ENCODE measurements at places on chromosomes 5 and 9.

- DNase-seq, result no peak
Measured at GRCh38 chr9:127015921-127016512, 101.4 kb downstream of the RALGPS1 start.

DNA sequence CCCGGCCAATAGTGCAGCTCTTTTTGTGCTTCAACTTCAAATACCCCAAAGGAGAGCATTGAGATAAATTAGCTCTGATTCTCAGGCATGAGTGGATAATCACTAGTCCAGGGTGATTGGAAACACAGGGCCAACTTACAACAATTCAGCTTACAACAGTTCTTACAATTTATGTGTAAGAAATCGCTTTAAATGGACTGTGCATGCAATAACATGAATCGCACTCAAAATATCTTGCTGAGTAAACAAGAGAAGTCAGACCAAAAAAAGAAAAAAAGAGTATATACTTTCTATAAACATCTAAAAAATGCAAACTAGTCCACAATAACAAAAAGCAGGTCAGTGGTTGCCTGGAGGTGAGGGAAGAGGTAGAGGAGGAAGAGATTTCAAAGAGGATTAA is 150.6 kb upstream of the EDIL3 start:
- DNase-seq, result no peak

DNA sequence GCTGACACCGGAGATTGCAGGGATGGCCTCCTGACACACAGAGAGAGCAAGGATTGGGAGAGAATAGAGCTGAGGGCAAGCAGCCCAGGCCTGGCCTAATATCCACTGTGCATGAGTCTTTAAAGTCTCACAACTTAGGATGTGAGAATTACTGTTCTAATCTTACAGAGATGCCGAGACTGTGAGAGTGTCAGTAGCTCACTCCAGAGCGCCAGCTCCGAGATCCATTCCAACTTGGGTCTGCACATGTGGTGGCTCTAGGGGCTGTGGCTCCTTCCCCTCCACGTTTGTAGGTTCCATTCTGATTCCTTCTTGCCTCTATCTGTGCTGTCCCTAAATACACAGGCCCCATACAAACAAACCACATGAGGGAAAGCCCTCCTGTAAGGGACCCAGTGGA is 304.6 kb downstream of the MLLT3 start:
- DNase-seq, result no peak

- no peak for DNase-seq
Measured at GRCh38 chr5:127744241-127744640, 41.0 kb downstream of the CCDC192 start.

- DNase-seq, result no peak
Measured at GRCh38 chr9:82417501-82417900, 428.9 kb downstream of the SPATA31D1 start.

DNA sequence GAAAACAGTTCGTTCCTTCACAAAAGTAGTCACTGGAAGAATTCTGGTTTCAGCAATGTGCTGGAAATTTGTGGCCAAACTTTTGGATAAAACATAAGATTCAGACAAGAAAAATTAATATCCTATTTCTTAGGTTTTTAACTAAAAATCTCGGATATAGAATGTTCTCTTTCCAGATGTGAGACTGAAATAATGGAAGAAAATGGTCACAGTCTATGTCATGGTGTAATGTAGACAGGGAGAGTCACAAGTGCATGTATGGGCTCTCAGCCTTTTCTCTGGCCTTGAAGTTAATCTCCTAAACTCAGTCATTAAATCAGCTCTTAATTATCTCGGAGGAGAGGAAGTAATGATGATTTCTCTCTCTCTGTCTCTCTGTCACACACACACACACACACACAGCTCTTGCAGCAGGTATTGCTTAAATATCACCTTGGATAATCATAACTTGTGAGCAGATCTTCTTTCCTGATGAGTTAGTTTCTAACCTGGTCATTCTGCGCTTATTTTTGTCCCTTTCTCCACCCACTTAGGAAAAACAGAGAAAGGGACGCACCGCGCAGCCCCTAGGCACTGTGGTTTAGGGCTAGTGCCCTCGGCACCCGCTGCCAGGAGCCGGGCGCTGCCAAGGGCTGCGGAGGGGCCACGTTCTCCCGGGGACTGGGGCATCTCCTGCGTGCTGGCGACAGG is 672 bp upstream of the ITGA2 start:
- DNase-seq, result peak; percentile 13

DNA sequence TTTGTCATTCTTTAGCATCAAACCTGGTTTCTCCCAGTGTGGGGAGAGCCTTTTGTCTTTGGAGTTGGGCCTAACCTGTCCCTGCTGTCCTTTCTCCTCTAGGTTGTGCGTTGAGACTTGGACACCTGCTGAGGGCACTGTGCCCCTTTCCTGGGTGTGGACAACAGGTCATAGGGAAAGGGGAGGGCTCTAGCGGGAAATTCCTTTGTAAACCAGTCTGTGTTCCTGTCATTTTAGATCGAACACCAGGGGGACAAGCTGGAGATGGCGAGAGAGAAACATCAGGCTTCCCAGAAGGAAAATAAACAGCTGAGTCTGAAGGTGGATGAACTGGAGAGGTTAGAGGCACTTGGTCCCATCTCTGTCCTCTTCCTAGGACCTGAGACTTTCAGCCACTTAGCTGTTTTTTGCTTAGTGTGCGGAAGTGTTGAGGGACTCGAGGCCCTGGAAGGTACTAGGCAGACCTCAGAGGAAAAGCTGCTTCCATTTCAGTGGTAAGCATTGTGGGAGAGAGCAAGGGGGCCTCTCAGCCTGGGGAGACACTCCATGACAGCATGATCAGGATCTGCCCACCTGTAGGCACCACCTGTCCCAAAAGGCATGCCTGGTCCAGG is 8.6 kb upstream of the GLE1 start:
- no peak for DNase-seq

GRCh38 chr5:125140220-125140619 is 393.8 kb upstream of the ZNF608 start:
- DNase-seq, result no peak

DNA sequence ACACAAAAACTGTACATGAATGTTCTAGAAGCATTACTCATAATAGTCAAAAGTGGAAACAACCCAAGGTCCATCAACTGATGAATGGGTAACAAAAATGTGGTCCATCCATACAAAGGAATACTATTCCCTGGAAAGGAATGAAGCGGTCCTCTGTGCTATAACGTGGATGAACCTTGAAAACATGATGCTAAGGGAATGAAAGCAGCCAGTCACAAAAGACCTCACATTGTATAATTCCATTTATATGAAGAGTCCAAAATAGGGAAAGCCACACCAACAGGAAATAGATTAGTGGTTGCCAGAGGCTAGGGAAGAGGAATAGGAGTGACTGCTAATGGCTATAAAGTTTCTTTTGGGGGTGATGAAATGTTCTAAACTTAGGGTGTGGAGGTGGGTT is 22.7 kb upstream of the BARHL1 start:
- DNase-seq, result no peak

GRCh38 chr9:19782005-19782404 is 6.8 kb downstream of the SLC24A2 start:
- DNase-seq, result no peak

DNA sequence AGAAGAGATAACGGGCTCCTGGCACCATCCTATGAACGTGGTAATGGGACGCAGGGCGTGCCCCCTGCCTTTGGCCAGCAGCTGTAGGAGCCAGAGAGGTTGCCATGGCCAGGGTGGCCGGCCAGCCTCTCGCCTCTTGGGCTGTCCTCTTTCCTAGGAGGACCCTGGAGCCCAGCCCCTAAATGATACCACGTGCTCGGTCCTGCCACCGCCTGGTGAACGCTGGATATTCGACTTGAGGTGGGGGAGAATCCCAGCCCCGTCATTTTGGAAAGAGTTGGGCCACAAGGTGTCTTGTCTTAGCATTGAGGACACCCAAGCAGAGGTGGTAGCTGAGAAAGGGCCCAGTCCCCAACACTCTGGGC is 391 bp upstream of the NRG2 start:
- no peak for DNase-seq

GRCh38 chr5:143893638-143894037 is 81.7 kb downstream of the HMHB1 start:
- no peak for DNase-seq

GRCh38 chr5:53368966-53369605 is 111.3 kb upstream of the FST start:
- DNase-seq, result no peak

- no peak for DNase-seq
Measured at GRCh38 chr9:3447788-3448187, 78.0 kb downstream of the RFX3 start.

- DNase-seq, result peak; percentile 78
Measured at GRCh38 chr9:78695519-78695918, 398.6 kb downstream of the PSAT1 start.

- DNase-seq, result no peak
Measured at GRCh38 chr5:138179277-138179857, 455 bp downstream of the KIF20A start.

- no peak for DNase-seq
Measured at GRCh38 chr5:136598802-136599404, 233.6 kb upstream of the TRPC7 start.

- no peak for DNase-seq
Measured at GRCh38 chr5:177494346-177495195, 2.8 kb downstream of the PDLIM7 start.

DNA sequence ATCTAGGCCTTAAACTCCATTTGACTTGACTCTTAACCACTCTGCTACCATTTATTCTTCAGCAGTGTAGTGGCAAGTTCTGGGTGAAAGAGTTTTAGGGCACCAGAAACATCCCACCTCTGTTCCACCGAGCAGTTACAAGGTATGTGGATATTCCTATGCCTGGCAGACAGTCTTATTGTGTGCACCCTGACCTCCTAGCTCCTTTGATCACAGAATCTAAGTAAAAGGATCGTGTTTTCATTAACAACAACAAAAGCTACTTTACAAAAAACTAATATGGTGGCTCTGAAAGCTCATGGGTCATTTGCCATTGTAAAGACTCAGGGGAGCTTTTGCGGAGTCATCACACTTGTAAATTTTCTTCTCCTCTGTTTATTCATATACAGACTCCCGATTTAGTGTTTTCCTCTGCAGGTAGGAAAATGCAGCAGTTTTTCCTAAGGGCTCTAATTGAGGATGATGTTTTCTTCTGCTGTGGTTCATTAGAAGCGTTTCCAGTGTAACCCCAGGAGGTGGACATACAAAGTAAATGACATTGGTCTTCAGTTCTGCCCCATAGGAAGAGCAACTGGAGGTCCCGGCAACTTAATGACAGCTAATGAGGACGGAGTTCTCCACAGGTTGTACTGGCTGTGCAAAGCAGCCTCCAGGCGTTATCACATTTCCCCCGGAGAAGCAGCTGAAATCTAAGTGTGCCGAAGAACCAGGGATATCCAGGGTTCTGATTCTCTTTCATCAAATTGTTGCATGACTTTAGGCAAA is 78.2 kb downstream of the ATP10B start:
- no peak for DNase-seq

GRCh38 chr5:118208031-118208453 is 780.3 kb downstream of the DTWD2 start:
- DNase-seq, result no peak

DNA sequence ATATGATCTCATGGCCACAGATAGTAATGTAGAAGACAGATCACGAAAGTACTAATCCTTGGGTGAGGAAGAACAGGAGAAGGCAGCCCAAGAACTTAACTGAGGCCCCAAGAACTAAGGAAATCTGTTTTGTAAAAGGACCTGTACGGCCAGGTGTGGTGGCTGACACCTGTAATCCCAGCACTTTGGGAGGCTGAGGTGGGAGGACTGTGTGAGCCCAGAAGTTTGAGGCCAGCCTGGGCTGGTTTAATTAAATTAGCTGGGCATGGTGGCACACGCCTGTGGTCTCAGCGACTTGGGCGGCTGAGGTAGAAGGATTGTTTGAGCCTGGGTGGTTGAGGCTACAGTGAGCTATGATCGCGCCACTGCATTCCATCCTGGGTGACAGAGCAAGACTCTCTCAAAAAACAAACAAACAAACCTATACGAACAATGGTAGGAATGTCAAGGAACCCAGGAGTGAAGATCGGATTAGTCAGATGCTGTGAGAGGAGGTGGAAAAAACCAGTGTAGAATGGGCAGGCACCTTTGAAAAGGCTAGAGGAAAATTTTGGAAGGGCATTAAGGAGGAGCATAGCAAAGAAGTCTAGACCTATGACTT is 283.8 kb upstream of the DMRT1 start:
- DNase-seq, result no peak

- DNase-seq, result no peak
Measured at GRCh38 chr5:143614831-143615230, 197.1 kb upstream of the HMHB1 start.

DNA sequence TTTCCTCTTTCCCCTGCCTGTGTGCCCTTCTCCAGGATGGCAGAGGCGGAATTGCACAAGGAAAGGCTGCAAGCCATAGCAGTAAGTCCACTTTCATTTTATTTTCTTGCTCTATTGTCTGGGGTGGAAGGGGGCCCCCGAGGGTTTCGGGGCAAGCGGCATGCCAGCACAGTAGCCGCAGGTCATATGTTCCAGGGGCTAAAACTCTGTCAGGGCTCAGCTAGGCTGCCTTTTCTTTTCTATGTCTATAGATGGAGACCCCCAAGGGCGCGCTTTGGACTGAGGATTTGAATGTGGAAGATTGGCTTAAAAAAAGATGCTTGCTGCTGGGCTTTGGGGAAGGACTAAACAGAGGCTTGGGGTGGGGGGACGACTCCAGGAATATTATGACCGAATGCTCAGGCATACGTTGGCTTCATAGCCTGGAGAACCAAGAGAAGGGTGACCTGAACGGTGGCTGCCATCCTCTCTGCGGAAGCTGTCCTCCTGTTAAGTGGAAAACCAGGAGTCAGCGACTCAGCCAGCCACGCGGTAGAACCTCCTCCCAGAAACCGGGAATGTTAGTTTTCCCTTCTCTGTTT is 545 bp downstream of the PALM2AKAP2 start:
- no peak for DNase-seq

DNA sequence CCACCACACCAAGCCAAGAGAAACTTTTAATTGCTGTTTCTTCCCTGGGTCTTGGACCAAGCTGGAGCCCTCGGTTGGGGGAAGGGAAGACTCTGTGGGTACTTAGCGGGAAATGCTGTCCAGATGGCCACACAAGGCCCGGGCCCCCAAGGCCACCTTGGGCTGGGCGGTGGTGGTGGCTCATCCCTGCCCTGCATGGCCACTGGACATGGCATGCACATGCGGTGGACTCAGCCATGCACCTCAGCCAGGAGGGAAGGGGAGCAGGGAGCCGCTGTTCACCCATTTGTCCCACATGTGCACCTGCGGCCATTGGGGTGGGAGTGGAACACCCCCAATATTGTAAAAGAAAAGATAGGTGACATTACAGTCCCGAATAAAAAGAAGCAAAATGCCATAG is 72.4 kb downstream of the RGMB start:
- DNase-seq, result no peak

- DNase-seq, result no peak
Measured at GRCh38 chr9:88737876-88738275, 202.9 kb downstream of the NXNL2 start.

DNA sequence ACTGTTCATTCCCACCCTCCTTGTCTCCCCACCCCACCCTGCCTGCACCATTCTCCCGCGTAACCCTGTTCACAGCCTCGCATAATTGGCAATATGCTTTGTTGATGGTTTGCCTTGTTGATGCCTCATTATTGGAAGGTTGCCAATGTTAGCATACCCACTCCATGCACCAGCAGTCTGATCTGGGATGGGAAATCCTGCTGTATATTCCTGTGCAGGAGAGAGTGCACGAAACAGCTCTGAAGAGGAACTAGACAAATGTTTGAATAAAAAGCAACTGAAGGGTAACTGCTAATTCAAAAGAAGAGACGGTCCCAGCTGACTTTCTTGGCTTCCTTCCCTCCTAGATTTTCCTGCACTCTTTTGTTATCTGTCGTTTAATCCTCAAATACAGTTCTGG is 271.7 kb upstream of the TLE4 start:
- peak; percentile 96 for DNase-seq

- no peak for DNase-seq
Measured at GRCh38 chr5:173056783-173057061, 570 bp downstream of the CREBRF start.

- DNase-seq, result no peak
Measured at GRCh38 chr9:124812441-124812876, 35.5 kb downstream of the OLFML2A start.
